ENCODE measurements at places on chromosomes 4 and X.
A peak's percentile ranks its signal among the peaks of the same experiment; 100 is the strongest.

GRCh38 chr4:30380404-30380998, 339.7 kb upstream of the PCDH7 start:
- no peak for DNase-seq

- no peak for DNase-seq
Measured at GRCh38 chrX:38571058-38571457, 9.7 kb downstream of the TSPAN7 start.

DNA sequence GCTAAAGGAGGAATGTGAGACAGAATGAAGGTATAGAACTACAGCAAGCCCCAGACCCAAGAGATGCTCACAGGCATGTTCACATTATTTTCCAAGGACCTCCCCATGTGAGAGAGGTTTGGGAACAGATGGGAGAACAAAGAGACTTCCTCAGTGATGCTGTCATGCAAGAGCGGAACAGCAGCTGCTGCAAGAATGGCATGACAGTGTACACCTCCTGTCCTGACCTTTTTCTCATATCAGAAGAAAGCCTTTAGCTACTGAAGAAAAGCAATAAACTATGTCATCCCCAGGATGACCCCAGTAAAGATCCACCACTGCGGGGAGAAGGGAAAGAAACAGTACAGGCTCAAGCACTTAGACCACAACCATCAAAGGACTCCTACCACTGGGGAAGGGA, 7.2 kb downstream of the PRDM5 start:
- no peak for DNase-seq

- no peak for DNase-seq
Measured at GRCh38 chr4:138450546-138451275, 208.6 kb upstream of the SLC7A11 start.

GRCh38 chrX:80246271-80246670, 174.0 kb upstream of the TENT5D start:
- no peak for DNase-seq

DNA sequence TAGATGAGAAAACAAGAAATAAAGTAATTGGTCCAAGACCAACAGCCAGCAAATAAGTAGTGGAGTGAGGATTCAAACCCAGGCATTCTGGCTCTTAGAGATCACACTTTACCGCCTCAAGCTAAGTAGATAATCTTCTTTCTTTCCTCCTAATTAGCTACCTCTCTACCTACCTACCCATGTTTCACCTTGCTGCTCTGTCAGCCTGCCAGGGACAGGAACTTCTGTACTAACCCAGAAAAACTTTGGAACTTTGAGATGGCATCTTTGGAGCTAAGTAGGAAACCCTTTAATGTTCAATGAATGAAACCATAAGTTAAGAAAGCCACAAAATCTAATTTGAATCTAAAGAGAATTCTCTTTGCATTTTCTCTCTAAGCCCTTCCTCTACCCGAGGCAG, 145.2 kb downstream of the CHRNA9 start:
- DNase-seq: no peak

DNA sequence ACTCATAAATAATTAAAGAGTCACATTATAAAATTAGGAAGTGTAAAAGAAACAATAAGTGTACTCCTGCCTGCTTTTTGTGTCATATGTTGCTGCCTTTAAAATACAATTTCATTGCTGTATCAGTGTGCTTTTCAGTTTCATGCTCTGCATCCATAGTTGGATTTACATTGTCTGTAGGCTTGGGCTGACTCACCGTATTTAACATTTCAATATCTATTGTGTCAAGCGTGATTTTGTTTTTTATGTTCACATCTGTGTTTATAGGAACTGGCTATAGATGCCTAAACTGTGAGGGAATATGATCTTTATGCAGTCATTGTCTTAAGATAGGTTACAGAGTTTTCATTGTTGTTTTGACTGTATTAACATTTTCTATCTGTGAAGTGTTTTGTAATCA, 18.1 kb downstream of the CCSER1 start:
- no peak for DNase-seq

GRCh38 chr4:86999136-86999643, 64.4 kb downstream of the AFF1 start:
- DNase-seq: no peak

GRCh38 chrX:119539872-119540271, 25.3 kb downstream of the STEEP1 start:
- no peak for DNase-seq

GRCh38 chr4:187016101-187016500, 292.4 kb upstream of the FAT1 start:
- no peak for DNase-seq

- no peak for DNase-seq
Measured at GRCh38 chrX:13090027-13090338, 45.6 kb upstream of the FAM9C start.

- no peak for DNase-seq
Measured at GRCh38 chrX:11064276-11064675, 46.9 kb upstream of the HCCS start.

- DNase-seq: no peak
Measured at GRCh38 chrX:46036508-46036907, 508.7 kb downstream of the ZNF674 start.

DNA sequence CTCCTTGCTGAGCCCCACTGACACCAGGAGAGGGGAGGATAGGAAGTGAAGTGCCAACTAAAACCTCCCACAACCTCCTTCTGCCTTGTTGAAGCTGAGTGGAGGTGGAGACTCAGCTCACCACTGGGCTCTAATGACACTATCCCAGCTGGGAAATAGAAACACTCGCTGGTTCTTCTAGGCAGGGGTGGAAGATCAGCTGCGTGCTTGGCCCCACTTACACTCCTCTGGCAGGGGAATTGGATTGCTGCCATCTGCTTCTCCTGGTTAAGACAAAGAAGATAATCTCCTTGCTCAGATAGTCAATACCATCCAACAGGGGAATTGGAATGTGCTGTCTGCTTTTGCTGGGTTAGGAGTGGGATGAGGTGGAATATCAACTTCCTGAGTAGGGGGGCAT, 392.5 kb downstream of the ZNF674 start:
- DNase-seq: no peak

- no peak for DNase-seq
Measured at GRCh38 chr4:79292008-79292407, 33.9 kb downstream of the NAA11 start.

DNA sequence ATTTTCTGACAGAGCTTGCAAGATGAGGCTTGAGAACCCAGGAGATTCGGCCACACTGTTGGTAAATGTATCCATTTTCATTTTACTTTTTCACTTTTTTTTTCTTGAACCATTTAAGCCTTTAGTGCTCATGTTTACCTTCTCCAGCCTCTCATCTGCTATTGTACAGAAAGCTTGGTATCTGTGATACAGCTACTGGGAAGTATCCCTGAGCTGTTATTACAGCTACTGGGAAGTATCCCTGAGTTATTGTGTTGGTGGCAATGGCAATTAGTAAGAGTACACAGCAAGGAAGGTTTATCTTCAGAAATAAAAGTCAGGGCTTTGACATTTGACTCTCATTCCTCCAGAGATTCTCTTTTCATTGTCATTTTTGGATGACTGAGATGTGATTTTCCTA, 11.8 kb downstream of the CTSO start:
- no peak for DNase-seq

DNA sequence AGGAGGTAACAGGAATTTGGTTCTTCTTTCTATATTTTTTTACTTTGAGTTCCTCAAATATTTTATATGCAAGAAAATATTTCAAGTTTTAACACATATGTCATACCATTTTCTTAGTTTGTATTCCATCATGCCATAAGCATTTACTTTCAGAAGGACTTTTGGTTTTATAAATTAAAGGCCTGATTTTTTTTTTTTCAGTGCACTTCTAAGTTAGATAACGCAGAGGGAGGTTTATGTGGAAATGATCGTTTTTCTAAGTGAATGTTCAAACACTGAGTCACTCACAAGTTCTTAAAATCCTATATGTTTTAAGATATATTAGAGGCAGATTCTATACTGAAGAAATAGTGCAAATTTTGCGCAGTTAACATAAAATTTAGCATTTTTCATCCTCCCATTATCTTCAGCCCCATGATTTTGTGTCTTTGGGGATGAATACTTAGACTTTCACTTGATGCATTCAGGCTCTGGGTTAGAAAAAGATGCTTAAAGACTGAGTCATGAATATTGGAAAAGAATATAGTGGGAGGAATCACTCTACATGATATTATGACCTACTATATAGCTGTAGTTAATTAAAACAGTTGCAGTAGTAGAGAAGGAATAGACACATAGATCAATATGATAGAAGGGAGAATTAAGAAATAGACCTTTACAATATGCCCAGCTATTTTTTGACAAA, 54.9 kb downstream of the COL4A5 start:
- DNase-seq: no peak

DNA sequence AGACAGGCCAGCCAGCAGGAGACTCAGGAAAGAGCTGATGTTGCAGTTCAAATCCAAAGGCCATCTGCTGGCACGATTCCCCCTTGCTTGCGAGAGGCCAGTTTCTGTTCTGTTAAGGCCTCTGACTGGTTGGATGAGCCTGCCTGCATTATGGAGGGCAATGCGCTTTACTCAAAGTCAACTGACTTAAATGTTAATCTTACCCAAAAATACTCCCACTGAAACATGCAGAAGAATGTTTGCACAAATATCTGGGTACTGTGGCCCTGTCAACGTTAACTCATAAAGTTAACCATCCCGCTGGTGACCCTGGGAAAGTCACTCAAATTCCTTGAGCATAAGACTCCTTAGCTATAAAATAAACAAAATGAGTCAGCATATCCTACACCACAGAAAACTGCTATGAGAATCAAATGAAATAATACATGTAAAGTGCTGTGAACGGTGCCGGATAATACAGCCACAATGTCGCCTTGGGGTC, 326.4 kb downstream of the EVC2 start:
- no peak for DNase-seq

DNA sequence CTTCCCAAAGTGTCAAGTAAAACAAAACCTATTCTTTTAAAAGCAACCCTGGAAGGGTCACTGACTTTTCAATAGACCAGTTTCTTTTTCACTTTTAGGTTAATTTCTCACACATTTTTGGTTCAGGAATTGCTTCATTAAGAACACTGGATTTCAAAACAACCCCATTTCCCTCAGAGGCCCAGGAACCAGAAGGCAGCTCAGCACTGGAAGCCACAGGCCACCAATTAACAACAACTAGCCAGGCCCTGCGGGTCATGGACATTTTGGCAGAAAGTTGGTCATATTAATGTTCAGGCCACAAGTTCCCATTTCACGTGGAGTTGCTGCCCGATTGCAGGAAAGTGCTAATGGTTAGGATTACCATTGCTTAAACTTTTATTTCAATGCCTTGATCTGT, 39.8 kb downstream of the HAND2 start:
- DNase-seq: no peak

- DNase-seq: no peak
Measured at GRCh38 chr4:72430988-72431387, 138.0 kb downstream of the ADAMTS3 start.

DNA sequence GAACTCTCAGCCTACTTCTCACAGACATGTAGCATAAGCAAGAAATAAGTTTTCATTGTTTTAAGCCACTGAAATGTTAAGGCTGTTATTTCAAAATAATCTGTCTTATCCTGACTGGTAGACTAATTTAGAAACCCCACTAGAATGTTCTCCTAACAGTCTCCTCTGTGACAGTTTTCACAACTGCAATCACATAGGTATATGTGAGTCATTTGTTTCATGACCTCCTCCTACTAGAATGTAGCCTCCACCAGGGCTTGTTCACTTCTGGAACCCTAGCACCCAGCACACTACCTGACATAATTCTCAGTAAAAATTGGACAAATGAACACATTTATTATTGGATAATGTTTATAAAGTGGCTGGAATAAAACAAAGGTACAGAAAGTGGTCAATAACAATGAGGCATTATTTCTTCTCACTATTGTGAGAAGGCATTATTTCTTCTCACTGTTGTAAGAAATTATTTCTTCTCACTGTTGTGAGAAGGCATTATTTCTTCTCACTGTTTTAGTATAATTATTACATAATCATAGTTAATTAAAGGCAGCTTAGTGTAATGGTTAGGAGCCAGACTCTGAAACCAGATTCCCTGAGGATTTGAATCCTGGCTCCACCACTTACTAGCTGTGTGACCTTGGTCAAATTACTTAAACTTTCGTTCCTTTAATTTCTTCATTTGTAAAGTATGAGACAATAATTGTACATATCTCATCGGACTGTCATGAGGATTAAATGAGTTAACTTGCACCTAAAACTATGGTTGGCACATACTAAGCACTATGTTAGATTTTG, 251.5 kb downstream of the RASL11B start:
- no peak for DNase-seq

GRCh38 chrX:35351212-35351611, 408.6 kb downstream of the FAM47B start:
- DNase-seq: no peak

- peak; percentile 86 for DNase-seq
Measured at GRCh38 chr4:7124689-7125442, 57.0 kb upstream of the GRPEL1 start.

- no peak for DNase-seq
Measured at GRCh38 chr4:71230271-71231128, 108.3 kb upstream of the SLC4A4 start.

- DNase-seq: no peak
Measured at GRCh38 chr4:86482306-86483172, 111.6 kb upstream of the PTPN13 start.

- peak; percentile 85 for DNase-seq
Measured at GRCh38 chrX:130060122-130061069, 49.9 kb downstream of the ELF4 start.

DNA sequence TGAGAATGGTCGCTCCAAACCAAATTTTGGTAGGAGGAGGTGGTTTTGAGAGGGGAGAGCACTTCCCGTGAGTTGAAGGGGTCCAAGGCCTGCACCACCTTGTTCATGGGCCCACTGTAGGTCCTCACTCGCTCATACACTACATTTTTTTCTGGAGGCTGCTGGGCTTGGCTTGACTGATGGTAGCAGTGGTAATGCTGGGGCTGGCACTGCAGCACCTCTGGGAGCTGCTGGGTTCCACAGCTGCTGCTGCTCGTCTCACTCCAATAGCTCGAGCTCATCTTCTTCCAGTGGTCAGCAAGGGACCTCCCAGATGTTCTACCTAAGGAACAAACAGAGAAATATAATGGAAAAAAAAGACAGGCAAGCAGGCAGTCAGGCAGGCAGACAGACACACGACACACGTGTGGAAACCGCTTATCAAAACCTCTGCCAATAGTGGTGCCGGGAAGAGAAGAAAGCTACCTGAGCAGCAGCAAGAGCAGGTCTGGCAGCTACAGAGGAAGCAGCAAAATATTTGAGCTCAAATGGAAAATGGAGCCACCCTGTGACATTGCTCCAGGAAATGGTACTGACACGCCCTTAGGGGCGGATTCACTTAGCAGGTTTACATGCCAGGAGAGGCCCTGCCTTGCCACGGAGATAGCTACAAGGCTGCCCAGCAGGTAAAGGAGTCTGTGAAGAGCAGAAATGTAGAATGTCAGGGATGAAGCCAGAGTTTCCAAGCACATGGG, at the start of gene POF1B:
TSS of gene POF1B (minus strand) at position 492 of the 734 bp plus-strand sequence. CDS start at position 281, 211 bp downstream.
- DNase-seq: no peak

GRCh38 chrX:41870719-41871151, 52.6 kb downstream of the CASK start:
- DNase-seq: no peak

- DNase-seq: no peak
Measured at GRCh38 chr4:78167510-78167909, 110.4 kb downstream of the FRAS1 start.

- no peak for DNase-seq
Measured at GRCh38 chr4:110134269-110134869, 64.0 kb downstream of the ELOVL6 start.
